M059J (cell line): ENCODE measurements at places on chromosomes 6 and 20. TPM values are rescaled to one million over a fixed set of nuclear protein-coding genes. Genes with fewer than 3 reads are reported as not detected.

DNA sequence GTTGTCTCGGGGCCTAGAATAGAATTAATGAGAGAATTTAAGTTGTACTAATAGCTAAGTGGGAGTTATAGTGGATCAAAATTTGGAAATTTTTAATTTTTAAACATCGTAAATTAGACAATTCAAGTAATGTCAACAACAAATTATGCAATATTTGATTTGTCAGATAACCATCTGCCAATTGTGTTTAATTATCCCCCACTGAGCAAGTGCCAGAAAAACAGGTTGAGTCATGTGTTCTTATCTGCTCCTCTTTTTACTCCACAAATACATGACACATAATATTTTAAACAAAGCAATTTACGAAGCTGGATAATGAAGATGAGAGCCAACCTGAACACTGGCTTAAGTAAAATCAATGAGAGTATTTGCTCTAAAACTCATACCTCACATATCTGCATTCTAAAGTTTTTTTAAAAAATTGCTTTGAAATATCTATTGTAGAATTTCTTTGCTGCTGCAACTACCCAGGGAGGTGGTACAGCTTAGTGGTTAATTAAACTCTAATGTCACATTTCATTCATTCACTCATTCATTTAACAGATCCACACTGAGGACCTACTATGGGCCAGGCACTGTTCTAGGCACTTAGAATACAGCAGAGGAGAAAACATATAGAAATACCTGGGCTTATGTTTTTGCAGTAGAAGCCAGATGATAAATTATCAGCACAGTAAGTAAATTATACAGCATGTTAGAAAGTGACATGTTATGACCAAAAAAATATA is 57.1 kb upstream of the MAP7 start:
- peak; percentile 59 for DNase-seq

Gene MYLK4
- total RNA-seq: 0.76 and 1.2 TPM in 2 replicates

Gene ADGB
- not detected in 2 replicates for total RNA-seq

Gene GNAS-AS1
- 1.0 TPM in 1 of 2 replicates, not detected in the other for total RNA-seq

DNA sequence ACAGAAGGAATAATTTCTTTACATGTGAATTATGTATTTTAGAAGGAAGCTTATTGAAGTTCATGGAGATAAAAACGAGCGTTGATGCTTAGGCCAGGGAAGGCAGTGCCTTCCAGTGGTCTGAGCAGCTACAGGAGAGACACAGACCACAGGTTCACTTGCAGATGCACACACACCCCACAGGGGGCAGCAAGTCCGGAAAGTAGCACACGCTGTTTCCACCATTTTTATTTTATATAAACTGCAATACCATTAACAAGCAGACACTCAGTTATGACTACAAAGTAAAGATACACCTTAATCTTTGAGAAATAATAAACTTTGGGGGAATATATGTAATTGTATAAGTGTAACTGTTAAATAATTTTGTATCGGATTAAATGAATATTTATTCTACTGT is 13.5 kb upstream of the DACT2 start:
- peak; percentile 7 for DNase-seq
